Sigmoid colon (tissue), 7 donors: ENCODE measurements at places on chromosomes 5 and 9. TPM values are rescaled to one million over a fixed set of nuclear protein-coding genes. Genes with fewer than 3 reads are reported as not detected.

Gene C1QTNF3
- 3.0 TPM for polyA plus RNA-seq

Gene RAB3C
- polyA plus RNA-seq = under 0.01 TPM

Gene ARL10
- 0.60 TPM for polyA plus RNA-seq

Gene IL6ST
- 12.0 TPM for polyA plus RNA-seq

Gene PFN3
- polyA plus RNA-seq = not detected

Gene AJM1
- polyA plus RNA-seq = 6.7 TPM
